Stimulated activated memory B cell treated with anti-CD40 and anti-IgM and Interleukin-4, amounts not matched to agents 10 μg/mL and 1 μg/mL and 100 μg/mL, for 72 hours (primary cell): ENCODE measurements at places on chromosomes 12 and 14.
A peak's percentile ranks its signal among the peaks of the same experiment; 100 is the strongest.

GRCh38 chr12:128381946-128382345 lies 115.0 kb downstream of the TMEM132C start:
- no peak for ATAC-seq
- no peaks in the 10 kb centered on the region for H3K36me3 ChIP-seq
- no peaks in the 10 kb centered on the region for H3K4me1 ChIP-seq

- no peaks in the 10 kb centered on the region for H3K4me1 ChIP-seq
- H3K4me3 ChIP-seq: no peak overlapping the region
- no peaks in the 10 kb centered on the region for H3K36me3 ChIP-seq
- H3K27me3 ChIP-seq: peaks cover 10% of the 10 kb centered on the region
- ATAC-seq: no peak
Measured at GRCh38 chr12:25800101-25800500, 158.4 kb upstream of the RASSF8 start.

DNA sequence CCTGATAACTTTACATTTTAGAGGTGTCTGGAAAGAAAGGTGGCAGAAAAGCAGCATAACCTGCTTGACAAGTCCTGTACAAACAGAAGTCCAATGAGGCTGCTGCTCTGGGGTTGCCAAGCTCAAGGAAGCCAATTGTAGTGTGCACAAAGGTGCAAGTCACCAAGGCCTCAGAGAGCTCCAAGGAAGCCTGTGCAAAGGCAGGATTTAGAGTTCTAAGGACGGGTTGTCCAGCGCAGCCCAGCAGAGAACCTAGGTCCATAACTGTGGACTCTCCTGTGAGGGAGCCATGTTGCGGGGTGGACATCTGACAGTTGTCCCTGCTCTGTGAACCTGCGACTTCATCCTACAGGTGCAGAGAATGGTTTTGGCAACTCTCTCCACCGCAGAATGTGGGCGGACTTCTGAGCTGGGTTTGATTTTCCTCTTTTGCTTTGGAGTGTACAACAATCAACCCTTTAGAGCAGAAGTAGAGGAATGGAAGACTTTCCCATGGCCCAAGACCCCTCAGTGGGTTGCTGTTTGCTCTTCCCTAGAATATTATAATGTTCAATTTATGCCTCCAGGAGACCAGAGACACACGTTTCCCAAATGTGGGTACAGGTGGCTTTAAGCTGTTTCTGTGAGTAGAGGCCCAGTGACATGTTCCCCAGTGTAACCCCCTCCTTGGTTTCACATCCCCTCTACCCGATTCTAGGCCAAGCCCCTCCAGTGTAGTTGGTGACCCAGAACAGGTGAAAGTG lies 81.0 kb downstream of the ETV6 start:
- H3K4me1 ChIP-seq: peaks cover 97% of the 10 kb centered on the region
- no peaks in the 10 kb centered on the region for H3K27me3 ChIP-seq
- peak overlapping the region; percentile 77 for H3K4me3 ChIP-seq
- H3K27ac ChIP-seq: peak overlapping the region; percentile 99
- H3K36me3 ChIP-seq: peaks cover 27% of the 10 kb centered on the region

GRCh38 chr12:93846936-93847516 lies 169.9 kb downstream of the CRADD start:
- peak overlapping the region; percentile 73 for H3K27ac ChIP-seq
- no peak overlapping the region for H3K4me3 ChIP-seq
- H3K4me1 ChIP-seq: peaks cover 31% of the 10 kb centered on the region
- no peak for ATAC-seq
- no peaks in the 10 kb centered on the region for H3K27me3 ChIP-seq

GRCh38 chr12:69932676-69933552 lies 107.9 kb downstream of the MYRFL start:
- H3K27ac ChIP-seq: no peak overlapping the region
- no peaks in the 10 kb centered on the region for H3K36me3 ChIP-seq
- ATAC-seq: no peak
- no peaks in the 10 kb centered on the region for H3K4me1 ChIP-seq
- no peak overlapping the region for H3K4me3 ChIP-seq
- H3K27me3 ChIP-seq: peaks cover 19% of the 10 kb centered on the region

GRCh38 chr12:93018610-93019009 lies 89.5 kb upstream of the EEA1 start:
- H3K36me3 ChIP-seq: peaks cover 16% of the 10 kb centered on the region
- peaks cover 7% of the 10 kb centered on the region for H3K4me1 ChIP-seq
- ATAC-seq: no peak
- H3K27ac ChIP-seq: no peak overlapping the region

GRCh38 chr12:130124106-130124505 lies 38.2 kb upstream of the FZD10 start:
- no peak overlapping the region for H3K27ac ChIP-seq
- peaks cover 10% of the 10 kb centered on the region for H3K27me3 ChIP-seq
- no peak for ATAC-seq
